ENCODE measurements at places on chromosomes 5 and 9.

DNA sequence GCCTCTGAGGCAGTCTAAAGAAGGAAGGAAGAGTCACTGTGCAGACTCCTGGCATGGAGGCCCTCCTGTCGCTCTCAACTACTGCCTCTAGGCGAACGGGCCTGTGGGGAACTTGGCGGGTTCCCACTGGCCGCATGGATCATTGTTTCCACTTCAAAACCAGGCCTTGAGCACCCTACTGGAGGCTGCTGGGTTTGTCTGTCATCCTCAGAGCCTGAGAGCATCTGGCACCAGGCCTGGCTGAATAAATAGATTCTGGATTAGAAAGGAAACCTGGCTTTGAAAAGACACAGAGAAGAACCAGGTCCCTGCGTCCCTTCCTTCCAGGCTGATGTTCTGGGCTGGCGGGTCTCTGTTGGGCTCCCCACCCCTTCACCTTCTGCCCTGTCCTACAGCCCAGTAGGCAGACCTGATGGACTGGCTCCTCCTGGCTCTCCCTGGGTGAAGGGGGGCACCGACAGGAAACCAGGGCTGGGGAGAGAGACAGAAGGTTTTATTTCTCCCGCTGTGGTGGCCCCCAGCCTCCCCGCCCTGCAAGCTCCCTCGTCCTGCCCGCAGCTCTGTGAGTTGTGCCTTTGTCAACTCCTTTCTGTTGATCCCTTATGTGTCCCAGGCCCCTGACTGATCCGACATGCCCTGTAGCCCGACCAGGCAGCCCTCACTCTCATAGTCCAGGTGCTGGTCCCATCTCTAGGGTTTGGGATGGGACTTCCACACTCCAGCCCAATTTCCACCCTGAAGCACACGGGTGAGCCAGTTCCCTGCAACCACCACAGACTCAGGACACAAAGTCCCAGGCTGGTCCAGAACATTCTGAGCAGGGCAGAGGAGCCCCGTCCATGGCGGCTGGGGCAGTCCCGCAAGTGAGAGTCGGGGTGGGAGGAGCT lies 50.1 kb downstream of the ADAMTS2 start:
- DNase-seq = no peak

GRCh38 chr9:70362952-70363351 lies 51.5 kb downstream of the KLF9 start:
- no peak for DNase-seq

DNA sequence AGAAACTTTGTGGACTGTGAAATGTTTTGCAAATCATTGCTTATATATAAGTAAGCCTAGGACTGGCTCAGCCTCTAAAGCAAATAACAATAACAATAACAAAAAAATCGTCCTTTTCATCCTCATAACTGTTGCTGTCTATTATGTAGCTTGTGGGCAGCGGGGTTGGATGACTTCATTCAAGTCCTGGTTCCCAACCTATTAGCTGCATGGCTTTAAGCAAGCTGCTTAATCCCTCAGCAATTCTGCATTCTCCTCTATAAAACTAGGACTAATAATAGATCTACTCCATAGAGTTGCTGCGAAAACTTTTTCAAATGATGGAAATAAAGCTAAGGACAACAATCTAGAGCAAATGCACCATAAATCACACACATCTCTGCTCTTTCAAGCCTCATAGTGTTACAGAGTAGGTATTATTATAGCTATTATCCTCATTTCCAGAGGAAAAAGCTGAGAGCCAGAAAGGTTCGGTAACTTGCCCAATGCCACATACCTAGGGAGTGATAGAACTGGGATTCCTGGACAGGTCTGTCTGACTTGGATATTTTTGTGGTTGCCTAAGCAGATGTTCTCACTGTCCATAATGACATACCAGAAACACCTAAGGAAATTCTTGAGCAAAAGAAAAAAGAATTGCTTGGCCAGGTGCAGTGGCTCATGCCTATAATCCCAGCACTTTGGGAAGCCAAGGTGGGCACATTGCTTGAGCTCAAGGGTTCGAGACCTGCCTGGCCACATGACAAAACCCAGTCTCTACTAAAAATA lies 98.8 kb upstream of the ADRA1B start:
- no peak for DNase-seq

- DNase-seq = no peak
Measured at GRCh38 chr9:136981588-136982231, 1.1 kb upstream of the LCNL1 start.

GRCh38 chr5:174775081-174775480 lies 50.7 kb downstream of the MSX2 start:
- no peak for DNase-seq

DNA sequence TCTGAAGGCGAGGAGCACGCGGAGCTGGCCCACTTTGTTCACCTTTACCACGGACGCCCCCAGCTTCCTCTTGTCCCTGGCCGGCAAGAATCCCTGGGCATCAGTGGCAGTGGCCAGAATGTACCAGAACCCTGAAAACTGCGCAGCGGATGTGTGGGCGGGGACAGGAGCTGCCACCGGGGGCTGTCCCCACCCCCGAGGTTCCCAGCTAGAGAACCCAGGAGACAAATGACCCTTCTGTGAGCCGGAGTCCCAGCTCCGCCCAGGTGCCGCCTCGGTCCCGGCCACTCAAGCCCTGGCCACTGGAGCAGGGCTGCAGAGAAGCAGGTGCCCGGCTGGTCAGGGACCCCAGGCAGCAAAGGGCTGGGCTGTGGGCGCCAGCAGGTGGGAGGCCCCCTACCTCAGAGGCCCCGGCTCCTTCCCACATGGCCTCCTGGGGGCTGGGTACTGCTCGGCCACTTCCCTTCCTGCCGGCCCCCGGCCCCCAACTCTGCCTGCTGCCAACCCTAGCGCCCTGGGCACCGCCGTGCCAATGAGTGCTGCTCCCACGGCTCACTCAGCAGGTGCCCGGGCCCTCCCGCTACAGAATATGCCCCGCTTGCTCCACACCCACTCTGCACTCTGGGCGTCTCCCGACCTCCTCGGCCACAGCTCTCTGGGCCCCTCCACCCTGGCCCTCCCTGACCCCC lies 713 bp downstream of the LCN10 start:
- DNase-seq = no peak

DNA sequence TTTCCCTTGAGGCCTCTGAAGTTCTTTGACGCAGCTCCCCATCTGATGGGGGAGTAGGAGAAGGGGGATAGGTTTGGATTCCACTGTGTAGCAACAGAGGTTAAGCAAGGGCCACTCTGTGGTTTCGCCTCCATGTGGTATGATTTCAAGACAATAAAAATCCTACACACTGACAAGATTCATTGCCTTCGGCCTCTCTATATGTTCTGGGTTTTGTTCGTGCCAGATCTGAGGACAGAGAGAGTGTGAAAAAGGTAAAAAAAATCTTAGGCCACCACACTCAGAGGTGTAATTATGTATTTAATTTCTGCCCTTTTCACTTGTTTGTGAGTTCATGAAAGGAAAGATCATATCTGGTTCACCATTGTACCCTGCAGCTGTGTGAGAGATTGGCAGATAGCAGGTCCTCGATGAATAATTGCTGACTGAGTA lies 715.2 kb upstream of the ZNF608 start:
- DNase-seq = no peak

DNA sequence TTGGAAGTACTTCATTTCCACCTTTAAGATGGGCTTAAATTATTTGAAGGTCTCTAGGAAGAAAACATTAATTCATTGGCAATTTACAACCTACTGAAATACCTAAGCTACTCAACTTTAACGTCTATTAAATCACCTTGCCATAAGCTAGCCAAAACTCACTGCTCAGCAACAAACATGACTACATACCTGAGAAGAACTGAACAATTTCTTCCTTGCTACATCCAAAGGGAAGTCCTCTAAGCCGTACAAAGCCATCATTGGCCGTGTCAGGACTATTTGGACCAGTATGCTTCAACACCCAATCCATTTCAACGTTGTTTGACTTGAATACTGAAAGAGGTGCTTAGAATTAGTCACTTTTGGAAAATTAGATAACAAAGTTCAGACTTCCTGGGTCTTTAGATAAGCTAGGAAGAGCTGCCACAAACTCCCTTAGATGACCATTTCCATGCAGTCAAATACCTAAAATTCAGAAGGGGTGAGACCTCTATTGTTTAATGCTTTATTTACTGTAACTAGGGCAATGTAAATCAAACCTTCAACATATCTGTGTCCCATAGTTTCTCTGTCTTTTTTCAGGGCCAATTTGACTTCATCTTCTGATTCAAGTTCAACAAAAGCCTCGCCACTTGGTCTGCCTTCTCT lies 2.6 kb downstream of the HNRNPH1 start:
- DNase-seq = no peak

DNA sequence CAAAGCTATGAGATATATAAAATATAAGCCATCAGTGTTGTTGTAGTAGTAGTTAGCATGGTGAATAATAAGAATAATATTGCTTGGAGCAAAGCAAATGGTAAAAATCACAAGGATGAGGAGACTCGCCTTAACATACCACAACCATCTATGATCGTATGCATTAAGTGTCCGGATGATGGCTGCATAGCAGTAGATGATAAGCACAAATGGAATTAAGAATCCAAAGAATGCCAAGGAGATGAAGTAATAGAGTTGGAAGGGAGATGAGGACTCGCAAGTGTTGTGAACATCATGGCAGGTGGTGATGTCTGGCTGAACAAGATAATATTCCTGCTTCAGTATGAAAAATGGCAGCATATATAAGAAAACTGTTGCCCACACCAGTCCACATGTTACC lies 5.5 kb downstream of the F2RL2 start:
- no peak for DNase-seq

- no peak for DNase-seq
Measured at GRCh38 chr5:141747152-141748141, 65.4 kb upstream of the ARAP3 start.

DNA sequence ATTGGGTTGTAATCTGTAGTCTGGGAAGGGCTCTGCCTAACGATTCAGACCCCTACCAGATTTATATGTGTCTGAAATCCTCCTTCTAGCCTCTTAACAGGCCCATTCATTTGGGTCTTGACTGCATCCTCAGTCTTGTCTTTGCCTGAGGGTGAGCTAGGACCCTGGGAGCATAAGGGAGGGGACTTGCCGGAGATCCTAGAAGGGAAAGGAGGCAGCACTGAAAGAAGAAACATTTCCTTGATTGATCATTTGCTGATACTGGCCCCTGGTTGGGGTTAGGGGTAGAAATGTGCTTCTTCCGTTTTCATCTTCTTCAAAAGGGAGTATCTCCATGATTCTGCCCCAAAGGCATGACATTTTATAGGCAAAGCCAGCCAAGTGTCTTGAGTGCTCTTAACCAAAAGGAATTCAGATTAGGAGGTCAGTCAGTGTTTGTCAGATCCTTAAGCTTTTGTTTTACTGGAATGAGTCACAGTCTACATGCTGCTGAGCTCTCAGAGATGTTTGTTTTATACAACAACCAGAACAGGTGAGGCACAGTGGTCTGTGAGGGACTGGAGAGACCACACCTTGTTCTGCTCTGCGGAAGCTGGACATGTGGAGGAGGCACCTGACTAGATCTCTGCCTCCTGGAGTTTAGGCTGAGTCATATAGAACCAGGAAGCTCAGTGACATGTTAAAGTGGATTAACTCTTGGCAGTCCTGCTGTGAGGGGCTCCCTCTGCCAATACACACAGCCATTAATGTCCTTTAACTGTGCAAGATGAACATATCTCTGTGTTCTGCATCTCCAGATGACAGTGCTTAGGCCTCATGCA lies 37.7 kb downstream of the PCDHAC2 start:
- no peak for DNase-seq

DNA sequence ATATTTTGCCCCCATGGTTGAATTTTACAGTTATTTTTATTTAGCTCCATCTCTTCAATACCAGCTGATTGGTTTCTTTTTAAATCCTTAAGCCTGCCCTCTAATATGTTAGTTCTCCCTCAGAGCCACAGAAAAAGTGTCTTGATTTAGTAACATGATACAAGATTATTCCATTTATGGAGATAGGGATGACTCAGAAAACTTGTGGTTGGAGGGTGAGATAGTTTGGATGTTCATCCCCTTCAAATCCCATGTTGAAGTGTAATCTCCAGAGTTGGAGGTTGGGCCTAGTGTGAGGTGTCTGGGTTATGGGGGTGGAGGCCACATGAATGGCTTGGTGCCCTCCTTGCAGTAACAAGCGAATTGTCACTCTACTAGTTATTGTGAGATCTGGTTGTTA lies 115.7 kb downstream of the FBXO38 start:
- no peak for DNase-seq

DNA sequence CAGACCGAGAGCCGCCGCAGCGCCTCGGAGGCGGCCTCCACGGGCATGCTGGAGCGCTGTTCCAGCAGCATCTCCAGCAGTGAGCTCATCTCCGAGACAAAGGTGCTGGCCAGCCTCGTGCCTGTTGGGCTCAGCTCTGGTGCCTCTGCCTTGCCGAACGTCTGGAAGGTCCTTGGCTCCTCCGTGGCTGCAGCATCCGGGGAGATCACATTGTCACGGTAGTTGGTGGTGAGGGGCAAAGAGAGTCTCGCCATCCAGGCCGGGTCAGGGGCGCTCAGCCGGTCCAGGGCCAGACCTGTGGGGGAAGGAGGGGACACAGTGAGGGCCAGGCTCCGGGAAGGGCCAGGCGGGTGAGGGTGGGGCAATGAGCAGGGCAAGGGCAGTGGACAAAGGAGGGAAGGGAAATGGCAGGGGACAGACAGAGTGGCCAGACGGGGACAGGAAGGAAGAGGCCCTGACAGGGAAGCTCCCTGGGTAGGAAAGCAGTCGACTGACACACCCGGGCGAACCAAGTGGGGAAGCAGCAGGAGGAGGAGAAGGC lies 12.4 kb downstream of the PCDH12 start:
- DNase-seq = no peak

DNA sequence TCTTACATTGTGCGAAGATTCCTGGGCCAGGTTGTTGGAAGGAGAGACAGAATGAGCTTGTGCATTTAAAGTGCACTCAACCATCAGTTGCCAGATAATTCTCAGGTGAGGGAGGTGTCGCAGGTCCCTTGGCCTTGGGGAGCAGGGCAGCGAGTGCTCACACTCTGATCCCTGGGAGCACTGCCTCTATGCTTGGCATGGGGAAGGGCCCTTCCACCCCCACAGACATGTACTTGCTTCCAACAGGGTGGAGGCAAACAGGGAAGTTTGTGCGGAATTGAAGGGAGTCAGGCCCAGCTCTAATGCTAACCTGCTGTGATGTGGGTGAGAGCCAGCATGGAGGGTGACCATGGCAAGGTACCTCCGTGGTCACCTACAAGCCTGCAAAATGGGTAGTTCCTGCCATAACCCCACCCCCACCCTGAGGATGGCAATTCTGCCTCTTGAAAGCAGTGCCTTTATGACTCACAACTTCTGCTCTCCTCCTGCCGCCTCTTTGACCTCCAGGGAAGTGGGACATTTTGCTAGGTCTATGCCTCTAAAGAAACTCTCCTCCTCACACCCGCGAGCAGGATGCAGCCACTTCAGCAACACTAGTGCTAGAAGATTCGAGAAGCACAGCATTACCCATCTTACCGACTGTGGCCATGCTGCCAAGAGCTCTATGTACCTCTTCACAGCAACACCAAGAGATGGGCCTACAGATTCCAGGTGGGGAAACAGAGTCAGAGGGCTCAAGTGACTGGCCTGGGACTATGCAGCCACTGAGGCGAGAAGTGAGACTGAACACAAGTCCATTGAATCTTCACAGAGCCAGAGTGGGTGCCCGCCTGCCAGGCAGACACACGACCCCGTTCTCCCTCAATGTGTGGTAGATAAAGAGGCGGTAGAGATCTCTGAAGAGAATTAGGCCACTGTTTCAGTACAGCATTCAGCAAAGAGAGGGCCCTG lies 22.1 kb upstream of the SLC25A51 start:
- DNase-seq = no peak

Measured in stimulated activated CD8-positive, alpha-beta memory T cell treated with anti-CD3 and anti-CD28 coated beads, Interleukin-7, amount 100 ng/mL, for 1 hour (primary cell).